MG63 (cell line): ENCODE measurements at places on chromosomes 16 and 17. TPM values are rescaled to one million over a fixed set of nuclear protein-coding genes. Genes with fewer than 3 reads are reported as not detected.
A peak's percentile ranks its signal among the peaks of the same experiment; 100 is the strongest.

Gene NAGS
- 1.4 TPM in 1 of 2 replicates, not detected in the other for total RNA-seq

Gene FKBP10
- total RNA-seq, result 191 and 258 TPM in 2 replicates

Gene C16orf46
- total RNA-seq, result 0.07 TPM in 1 of 2 replicates, not detected in the other

Gene GAST
- not detected in 2 replicates for total RNA-seq

Gene CD300LG
- not detected in 2 replicates for total RNA-seq

Gene OMG
- total RNA-seq, result not detected in 2 replicates

DNA sequence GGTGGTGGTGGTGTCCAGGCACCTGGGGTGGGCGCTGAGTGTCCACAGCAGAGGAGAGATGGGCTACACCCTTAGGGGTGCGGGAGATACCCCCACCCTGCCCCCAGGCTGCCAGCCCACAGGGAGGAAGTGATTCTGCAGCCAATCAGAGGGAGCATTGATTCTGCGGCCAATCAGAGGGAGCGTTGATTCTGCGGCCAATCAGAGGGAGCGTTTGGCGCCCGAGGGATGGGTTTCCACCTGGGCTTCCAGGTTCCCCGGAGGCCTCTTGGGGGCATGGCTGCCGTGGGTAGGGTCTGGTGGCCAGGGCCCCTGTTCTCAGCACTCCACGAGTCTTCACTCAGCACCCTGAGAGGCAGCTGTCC, 28.2 kb upstream of the ACSF3 start:
- no peak for DNase-seq

- DNase-seq, result no peak
Measured at GRCh38 chr17:49525831-49526741, 31.0 kb downstream of the NGFR start.

- no peak for DNase-seq
Measured at GRCh38 chr16:55900616-55901393, 25.6 kb upstream of the CES5A start.

DNA sequence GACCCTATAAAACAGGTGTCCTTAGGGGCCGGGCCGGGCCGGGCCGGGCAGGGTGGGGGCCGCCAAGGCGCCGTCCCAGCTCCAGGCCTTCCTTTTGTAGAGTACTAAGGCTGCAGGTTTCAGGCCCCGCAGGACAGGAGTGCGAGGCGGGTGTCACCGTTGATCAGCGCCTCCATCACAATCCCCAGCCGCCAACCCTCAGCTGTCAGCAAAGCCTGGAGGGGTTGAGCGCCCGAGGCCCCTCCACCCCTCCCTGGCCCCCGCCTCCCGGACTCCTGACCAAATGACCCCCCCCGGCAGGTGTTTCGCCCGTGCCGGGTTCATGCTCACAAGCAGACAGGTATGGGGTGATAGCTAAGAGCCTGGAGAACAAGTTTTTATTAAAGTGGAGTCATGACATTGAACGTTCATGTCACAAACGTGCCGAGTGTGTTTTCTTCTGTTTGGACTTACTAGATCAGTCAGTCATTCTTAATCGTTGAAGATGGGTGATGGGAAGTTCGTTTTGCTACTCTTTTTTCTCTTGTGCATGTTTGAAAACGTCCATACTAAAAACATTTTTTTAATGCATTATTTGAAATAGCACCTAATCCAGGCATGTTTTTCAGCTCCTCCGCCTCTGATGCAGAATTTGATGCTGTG, 534 bp downstream of the ARL2BP start:
- peak; percentile 62 for DNase-seq

GRCh38 chr17:81909966-81910839, 996 bp downstream of the PCYT2 start:
- DNase-seq, result no peak

DNA sequence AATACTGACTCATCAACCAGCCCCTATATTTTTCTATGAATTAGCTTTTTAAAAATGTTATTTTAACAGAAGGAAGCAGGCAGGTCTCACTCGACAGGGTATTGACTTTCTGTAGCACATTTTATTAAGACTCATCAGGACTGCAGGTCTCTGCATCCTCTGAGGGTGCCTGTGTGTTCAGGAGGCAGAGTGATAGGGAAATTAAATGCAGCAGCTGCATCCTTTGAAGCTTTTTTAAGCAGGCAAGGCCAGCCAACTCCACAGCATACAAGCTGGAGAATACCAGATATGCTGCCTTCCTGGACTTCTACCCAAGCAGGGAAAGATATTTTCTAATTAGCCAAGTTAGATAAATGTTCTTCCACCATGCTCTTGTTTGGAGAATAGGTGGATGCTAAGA, 124.9 kb downstream of the WSCD1 start:
- DNase-seq, result no peak

- DNase-seq, result no peak
Measured at GRCh38 chr17:7404737-7405349, 946 bp upstream of the TMEM256 start.

DNA sequence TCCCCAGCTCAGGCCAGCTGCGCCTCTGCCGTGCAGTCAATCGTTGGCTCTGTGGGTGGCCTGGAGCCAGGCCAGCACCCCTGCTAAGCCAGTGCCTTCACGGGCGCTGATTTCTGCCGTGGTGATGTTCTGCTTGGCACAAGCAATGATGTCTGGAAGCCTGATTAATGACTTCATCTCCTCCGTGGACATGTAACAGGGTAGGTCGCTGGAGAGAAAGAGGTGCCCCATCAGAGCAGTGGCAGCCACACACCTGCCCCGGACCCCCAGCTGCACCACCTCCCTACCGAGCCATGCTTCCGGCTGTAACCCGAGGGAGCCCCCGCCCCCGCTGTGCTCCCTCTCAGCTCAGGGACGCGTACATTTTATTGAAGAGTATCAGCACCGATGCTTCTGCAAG, 1.9 kb downstream of the ARL16 start:
- peak; percentile 68 for DNase-seq

- DNase-seq, result no peak
Measured at GRCh38 chr16:89117975-89118289, 24.3 kb downstream of the ACSF3 start.

DNA sequence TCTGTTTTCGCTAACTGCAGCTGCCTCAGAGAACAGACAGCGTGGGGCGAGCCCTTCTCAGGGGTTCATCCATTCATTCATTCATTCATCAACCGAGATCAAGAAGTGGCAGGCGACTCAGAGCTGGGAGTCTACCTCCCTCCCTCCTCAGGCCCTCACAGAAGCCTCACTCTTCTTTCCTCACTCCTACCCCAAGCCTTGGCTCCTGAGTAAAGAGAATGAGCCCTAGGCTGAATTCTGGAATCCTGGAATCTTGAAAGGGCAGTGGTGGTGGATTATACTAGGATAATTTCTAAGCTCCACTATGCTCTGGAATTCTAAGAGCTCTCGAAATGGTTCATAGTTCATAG, 2.3 kb upstream of the DLX3 start:
- DNase-seq, result no peak

DNA sequence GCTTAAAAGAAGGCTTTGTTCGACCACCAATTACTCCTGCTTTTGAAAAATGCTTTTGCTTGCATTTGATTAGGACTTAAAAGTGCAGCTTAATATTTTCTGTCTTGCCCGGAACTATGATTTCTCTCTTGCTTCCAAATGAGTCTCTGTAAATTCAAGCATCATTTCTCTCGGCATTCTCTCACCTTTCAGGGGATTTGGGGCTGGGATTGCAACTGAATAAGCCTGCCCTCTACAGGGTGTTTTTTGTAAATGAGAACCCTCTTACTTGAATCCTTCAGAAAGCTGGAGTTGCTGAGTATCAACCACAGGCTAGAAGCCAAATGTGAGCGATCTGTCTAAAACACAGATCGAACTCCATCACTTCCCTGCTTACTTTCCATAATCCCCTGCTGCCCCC, 234.6 kb downstream of the TMEM114 start:
- no peak for DNase-seq

- DNase-seq, result peak; percentile 46
Measured at GRCh38 chr16:58339452-58339981, 44.7 kb upstream of the PRSS54 start.

- DNase-seq, result no peak
Measured at GRCh38 chr17:69300222-69300621, 26.7 kb downstream of the ABCA5 start.

DNA sequence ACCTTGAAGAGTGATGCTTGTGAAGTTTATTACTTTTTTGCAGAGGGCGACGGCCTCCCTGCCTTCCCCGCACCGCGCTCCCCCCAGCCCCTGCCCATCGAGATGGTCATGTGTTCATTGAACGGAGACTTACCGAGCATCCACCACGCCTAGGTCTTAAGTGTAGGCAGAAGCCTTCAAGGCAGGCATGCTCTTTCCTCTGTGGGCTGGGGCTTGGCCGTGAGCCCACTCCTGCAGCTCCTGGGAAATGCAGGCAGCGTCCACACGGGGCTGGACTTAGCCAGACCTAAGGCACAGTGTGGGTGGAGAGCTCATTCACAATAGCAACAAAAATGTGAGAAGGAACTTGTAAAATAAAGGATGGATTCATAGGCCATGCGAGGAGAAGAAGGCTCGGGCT, 19.2 kb downstream of the RNF213 start:
- peak; percentile 69 for DNase-seq

DNA sequence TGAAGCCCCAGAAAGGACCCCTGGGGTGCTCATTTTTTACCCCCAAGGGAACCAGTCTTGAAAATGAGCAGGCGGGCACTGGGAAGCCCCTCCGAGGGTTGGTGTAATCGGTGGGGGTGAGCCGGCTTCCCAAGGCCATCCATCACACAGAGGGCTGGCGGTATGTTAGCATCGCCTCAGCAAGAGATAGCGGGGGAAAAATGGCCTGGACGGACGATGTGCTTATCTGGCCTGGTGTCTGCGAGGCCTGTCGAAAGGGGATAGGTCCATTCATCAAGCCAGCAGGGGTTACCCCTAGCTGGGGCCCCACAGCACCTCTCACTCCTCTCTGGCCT, 188.9 kb downstream of the IRF8 start:
- no peak for DNase-seq
